ENCODE measurements at places on chromosomes 1 and 21. TPM values are rescaled to one million over a fixed set of nuclear protein-coding genes. Genes with fewer than 3 reads are reported as not detected.

The SPRR1A gene
- not detected for total RNA-seq

The KIF17 gene
- not detected for total RNA-seq

The STK40 gene
- 63.5 TPM for total RNA-seq

GRCh38 chr1:162265983-162266382 lies 110.7 kb downstream of the SPATA46 start:
- H3K4me3 ChIP-seq = no peak overlapping the region
- H3K27ac ChIP-seq = no peak overlapping the region
- no peak for DNase-seq

DNA sequence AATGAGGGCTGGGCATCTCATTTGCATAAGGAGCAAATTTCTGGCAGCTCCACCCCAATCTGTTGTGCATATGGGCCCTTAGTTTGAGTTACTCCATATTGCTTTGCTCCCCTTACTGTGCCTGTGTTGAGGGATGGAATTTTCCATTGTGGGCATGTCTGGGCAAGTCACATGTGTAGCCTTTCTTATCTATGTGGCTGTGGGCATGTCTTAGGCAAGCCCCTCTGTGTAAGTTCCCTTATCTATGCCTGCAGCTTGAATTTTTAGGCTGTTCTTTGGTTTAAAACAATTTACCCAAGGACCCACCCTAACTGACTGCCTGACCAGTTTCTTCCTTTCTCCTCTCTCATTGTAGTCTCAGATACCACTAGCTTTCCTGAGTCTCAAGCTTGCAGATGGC lies 405.7 kb upstream of the NCAM2 start:
- H3K36me3 ChIP-seq = no peaks in the 10 kb centered on the region
- no peak overlapping the region for H3K4me3 ChIP-seq

GRCh38 chr1:156336242-156336641 lies 1.9 kb downstream of the CCT3 start:
- no peaks in the 10 kb centered on the region for H3K27me3 ChIP-seq
- H3K4me3 ChIP-seq = peak overlapping the region; percentile 89

DNA sequence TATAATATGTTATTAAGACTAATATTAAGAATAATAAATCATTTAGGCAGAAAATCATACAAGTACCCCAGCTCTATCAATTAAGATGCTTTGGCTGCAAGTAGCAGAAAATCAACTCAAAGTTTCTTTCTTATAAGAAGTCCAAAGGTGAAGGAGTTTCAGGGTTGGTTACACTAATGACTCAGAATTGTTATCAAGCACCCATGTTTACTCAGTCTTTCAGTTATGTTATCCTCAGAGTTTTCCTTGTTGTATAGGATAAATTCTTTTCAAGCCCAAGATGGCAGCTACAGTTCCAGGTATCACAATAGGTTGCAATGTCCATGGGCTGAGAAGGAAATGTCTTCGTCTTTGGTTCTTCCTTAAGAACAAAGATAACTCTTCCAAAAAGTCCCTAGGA lies 163.6 kb downstream of the TNFSF18 start:
- peaks cover 40% of the 10 kb centered on the region for H3K27me3 ChIP-seq
- H3K4me3 ChIP-seq = no peak overlapping the region
- peaks cover 4% of the 10 kb centered on the region for H3K36me3 ChIP-seq
- peaks cover 20% of the 10 kb centered on the region for H3K4me1 ChIP-seq

DNA sequence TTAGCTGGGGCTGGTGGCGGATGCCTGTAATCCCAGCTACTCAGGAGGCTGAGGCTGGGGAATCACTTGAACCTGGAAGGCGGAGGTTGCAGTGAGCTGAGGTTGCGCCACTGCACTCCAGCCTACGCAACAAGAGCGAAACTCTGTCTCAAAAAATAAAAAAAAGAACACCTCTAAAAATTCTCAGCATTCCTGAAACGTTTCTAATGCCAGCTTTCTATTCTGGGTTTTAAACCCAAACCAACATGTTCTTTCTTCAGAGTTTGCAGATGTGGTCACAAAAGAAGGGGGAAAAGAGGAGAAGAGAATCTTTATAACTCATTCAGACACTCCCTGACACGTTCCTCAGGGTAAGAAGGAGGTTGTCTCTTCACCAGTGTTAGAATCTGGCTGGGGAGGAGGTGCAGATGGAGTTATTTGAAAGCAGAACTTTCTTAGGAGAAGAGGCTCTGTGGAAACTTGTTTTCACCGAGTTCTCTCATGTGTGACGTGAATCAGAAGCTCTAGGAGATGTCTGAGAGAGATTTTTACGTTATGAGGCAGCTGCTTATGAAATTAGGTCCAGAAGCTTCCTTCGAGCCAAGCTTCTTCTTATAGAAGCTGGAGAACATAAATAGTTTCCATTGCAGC lies 17.8 kb upstream of the CNR2 start:
- no peaks in the 10 kb centered on the region for H3K36me3 ChIP-seq
- H3K4me1 ChIP-seq = no peaks in the 10 kb centered on the region
- H3K4me3 ChIP-seq = no peak overlapping the region
- no peak overlapping the region for H3K27ac ChIP-seq
- H3K27me3 ChIP-seq = no peaks in the 10 kb centered on the region

DNA sequence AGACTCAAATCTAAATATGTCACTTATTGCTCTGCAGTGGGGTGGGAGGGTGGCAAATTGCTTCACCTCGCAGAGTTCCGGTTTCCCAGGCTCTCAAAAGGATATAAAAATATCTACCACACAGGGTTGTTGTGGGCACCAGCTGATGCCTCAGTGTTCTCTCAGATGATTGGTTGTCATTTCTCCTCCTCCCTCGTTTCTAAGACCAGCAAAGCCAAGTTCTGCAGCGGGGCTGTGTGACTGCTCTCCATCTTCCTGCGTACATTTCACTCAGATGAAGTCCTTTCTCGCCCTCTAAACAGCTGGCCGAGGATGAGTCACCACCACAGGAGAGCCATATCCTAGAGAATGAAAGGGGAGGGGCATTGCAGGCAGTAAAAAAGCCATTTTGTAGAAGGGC lies 35.0 kb upstream of the VWA5B1 start:
- H3K36me3 ChIP-seq = no peaks in the 10 kb centered on the region
- DNase-seq = no peak
- H3K4me1 ChIP-seq = peaks cover 7% of the 10 kb centered on the region
- H3K27me3 ChIP-seq = peaks cover 14% of the 10 kb centered on the region
- no peak overlapping the region for H3K27ac ChIP-seq
- no peak overlapping the region for H3K4me3 ChIP-seq

DNA sequence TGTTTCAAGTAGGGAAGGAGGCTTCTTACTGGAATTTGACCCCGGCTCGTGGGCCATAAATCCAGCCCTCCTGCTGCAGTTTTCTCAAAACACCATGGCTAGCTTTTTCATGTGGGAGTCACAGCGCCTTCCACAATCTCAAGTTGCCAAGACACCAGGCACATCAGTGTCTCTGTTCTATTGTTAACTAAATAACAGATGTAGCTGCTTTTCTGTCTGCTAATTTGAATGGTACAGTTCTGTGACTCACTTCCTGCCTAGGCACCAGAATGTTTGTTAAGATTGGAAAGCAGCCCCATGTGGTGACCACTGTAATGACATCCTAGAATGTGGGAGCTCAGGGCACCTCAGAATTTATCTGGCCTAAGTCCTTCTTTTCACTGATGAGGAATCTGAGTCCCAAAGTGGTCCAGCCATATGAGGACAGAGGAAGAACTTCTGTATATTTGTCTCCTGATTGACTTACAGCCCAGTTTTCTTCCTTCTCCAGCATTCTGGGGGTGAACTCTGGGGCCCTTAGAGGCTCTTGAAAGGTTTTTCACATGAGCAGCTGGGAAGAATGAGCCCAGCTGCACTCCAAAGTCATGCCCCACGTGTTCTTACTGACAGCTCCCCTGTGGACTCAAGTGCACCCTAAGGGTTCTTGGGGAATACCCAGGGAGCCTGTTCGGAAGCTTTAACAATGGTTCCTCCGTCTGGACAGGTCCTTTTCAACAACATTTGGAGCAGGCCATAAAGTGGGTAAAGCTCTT lies 27.5 kb downstream of the TRIM45 start:
- no peak overlapping the region for H3K27ac ChIP-seq
- peaks cover 21% of the 10 kb centered on the region for H3K36me3 ChIP-seq
- peak; percentile 49 for DNase-seq
- peaks cover 29% of the 10 kb centered on the region for H3K4me1 ChIP-seq

- H3K27ac ChIP-seq = no peak overlapping the region
- H3K4me1 ChIP-seq = peaks cover 6% of the 10 kb centered on the region
- no peak overlapping the region for H3K4me3 ChIP-seq
These were observed 25.7 kb downstream of the LY9 start for GRCh38 chr1:160821627-160822026.

DNA sequence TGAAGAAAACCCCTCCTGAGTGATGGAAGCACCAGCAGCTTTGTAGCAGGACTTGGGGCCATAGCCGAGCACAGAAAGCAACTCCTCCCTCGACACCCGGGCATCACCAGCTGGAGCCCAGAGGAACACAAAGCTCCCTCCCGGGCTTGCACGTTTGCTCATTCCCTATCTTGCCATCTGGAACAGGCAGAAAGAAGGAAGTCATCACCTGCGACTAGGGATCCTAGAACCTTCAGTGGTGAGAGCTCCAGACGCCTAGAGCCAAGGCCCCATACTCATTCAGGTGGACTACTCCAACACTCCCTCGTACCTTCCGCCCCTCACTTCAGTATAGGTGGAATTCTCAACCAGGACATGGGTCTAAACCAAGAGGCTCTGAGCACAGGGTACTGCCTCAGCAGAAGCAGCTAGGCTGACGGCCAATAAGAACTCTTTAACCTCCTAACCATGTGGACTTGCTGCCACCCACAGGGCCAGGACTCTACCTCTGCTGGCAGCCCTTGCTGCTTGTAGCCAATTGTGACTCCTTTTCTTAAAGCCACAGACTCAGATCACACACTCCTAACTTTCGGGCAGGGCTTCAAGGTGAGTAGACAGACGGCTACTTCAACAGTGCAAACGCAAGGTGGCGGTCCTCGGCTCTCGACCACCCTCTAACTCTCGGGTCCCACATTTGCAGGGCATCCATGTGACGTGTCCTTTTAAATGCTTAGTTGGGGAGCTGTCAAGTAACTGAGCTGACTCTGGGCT lies 65.4 kb downstream of the NPHP4 start:
- H3K4me1 ChIP-seq = no peaks in the 10 kb centered on the region
- no peak overlapping the region for H3K4me3 ChIP-seq
- DNase-seq = no peak
- no peak overlapping the region for H3K27ac ChIP-seq

DNA sequence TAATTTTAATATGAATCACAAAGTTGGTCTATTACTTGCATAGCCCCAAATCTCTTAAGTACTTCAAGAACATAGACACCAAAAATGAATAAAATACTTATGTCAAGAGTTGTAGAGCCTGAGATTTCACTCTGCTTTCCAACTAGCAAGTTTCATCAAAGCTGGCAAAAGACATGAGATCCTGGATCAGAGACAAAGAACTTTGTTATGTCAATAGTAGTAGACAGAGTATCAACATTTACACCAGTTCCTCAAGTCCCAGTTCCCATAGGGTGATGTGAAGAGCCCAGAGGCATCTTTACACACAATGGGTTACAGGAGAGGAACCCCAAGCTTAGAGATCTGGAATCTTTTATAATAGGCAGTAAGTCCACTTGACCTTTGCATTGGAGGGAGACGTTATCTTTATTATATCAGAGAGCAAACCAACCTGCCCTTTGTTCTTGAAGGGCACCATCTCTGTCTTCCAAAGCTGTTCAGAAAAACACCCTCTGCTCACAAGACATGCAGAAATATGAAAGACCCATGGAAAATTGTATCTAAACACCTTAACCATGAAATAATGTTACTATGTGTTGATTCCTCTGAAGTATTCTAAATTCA lies 174.4 kb upstream of the GALNT2 start:
- H3K36me3 ChIP-seq = no peaks in the 10 kb centered on the region
- H3K4me1 ChIP-seq = no peaks in the 10 kb centered on the region
- no peak overlapping the region for H3K27ac ChIP-seq
- peaks cover 27% of the 10 kb centered on the region for H3K27me3 ChIP-seq

- no peak overlapping the region for H3K27ac ChIP-seq
- H3K4me1 ChIP-seq = no peaks in the 10 kb centered on the region
- no peak for DNase-seq
- no peaks in the 10 kb centered on the region for H3K36me3 ChIP-seq
- H3K27me3 ChIP-seq = no peaks in the 10 kb centered on the region
These were observed 82.5 kb downstream of the NTPCR start for GRCh38 chr1:233032916-233033315.

DNA sequence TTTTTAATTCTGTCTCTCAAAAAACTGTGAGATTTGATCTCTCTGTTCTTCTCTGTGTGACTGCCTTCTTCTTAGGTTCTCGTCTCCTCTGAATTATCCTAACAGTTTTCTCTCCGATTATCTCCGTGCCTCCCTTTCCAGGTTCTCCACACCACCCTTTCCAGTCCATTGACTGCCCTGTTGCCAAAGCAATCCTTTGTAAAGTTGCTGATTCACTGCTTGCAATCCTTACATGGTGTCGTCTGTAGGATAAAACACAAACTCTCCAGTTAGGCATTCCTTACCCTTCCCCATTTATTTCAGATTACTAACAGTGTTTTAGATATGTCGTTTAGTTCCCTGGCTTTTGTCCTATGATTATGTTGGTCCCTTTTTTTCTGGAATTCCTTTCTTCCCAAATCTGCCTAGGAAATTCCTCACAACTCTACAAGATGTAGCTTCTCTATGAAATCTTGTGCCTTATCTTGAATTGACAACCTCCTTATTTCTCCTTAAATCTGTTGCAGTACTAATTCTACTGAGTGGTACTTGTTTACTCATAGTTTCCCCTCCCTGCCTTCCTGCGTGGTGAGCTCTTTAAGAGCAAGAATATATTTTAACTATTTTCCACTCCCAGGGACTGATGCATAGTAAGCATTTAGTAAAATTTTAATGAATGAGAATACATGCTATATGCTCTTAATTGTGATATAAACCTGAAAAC lies 22.3 kb downstream of the RCOR3 start:
- no peaks in the 10 kb centered on the region for H3K27me3 ChIP-seq
- peaks cover 13% of the 10 kb centered on the region for H3K36me3 ChIP-seq
- H3K4me1 ChIP-seq = peaks cover 4% of the 10 kb centered on the region
- no peak overlapping the region for H3K27ac ChIP-seq
- no peak overlapping the region for H3K4me3 ChIP-seq

GRCh38 chr1:86957221-86957620 lies 42.8 kb downstream of the HS2ST1 start:
- no peak overlapping the region for H3K4me3 ChIP-seq
- no peak for DNase-seq
- H3K27me3 ChIP-seq = no peaks in the 10 kb centered on the region
- no peak overlapping the region for H3K27ac ChIP-seq
- peaks cover 7% of the 10 kb centered on the region for H3K4me1 ChIP-seq

GRCh38 chr1:50175719-50176639 lies 67.3 kb downstream of the ELAVL4 start:
- peaks cover 6% of the 10 kb centered on the region for H3K27me3 ChIP-seq
- no peak overlapping the region for H3K4me3 ChIP-seq
- H3K36me3 ChIP-seq = no peaks in the 10 kb centered on the region
- no peak for DNase-seq
- H3K4me1 ChIP-seq = no peaks in the 10 kb centered on the region
- no peak overlapping the region for H3K27ac ChIP-seq

- H3K4me1 ChIP-seq = no peaks in the 10 kb centered on the region
- no peak for DNase-seq
- no peak overlapping the region for H3K27ac ChIP-seq
- no peaks in the 10 kb centered on the region for H3K27me3 ChIP-seq
These were observed 83.0 kb upstream of the COL11A1 start for GRCh38 chr1:103191327-103191726.

GRCh38 chr1:207860531-207860930 lies 50.4 kb downstream of the CD34 start:
- no peaks in the 10 kb centered on the region for H3K27me3 ChIP-seq
- H3K36me3 ChIP-seq = peaks cover 7% of the 10 kb centered on the region
- H3K27ac ChIP-seq = no peak overlapping the region
- peaks cover 55% of the 10 kb centered on the region for H3K4me1 ChIP-seq
- no peak for DNase-seq

- H3K36me3 ChIP-seq = no peaks in the 10 kb centered on the region
- H3K4me1 ChIP-seq = no peaks in the 10 kb centered on the region
- H3K27ac ChIP-seq = no peak overlapping the region
- DNase-seq = no peak
- H3K4me3 ChIP-seq = no peak overlapping the region
These were observed 99.7 kb upstream of the WLS start for GRCh38 chr1:68332041-68332440.
